Brain microvascular endothelial cell (primary cell): ENCODE measurements at places on chromosomes 5 and 9.

GRCh38 chr5:138569782-138570181 lies 5.4 kb downstream of the HSPA9 start:
- no peak for DNase-seq

GRCh38 chr5:64161420-64161819 lies 4.2 kb upstream of the RNF180 start:
- no peak for DNase-seq

GRCh38 chr9:75695921-75696320 lies 194.6 kb upstream of the PCSK5 start:
- DNase-seq: no peak

DNA sequence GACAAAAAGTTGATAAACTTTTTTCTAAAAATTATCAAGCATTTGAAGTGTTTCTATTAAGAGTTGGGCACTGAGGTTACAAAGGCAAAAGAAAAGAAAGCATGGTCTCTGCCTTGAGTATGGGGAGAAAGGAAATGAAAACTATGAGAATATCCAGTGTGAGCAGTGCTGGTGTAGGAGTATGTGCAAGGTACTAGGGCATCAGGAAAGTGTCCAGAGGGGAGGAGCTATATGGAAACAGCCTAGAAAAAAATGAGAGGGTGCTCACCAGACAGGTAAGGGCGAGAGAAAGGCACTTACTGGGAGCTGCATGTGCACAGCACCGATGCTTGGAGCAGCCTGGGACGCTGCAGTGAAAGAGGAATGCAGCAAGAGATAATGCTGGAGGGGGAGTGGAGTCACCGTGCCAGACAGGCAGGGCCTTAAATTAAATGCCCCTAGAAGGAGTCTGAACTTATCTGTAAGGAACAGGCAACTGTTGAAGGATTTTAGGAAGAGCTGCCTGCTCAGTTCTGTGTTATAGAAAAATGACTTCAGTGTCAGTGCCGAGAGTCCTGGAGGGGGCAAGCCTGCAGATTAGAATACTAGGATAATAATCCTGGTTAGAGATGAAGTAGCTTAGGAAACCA lies 14.0 kb downstream of the MCC start:
- no peak for DNase-seq

GRCh38 chr5:81948349-81948748 lies 23.5 kb upstream of the ATG10 start:
- DNase-seq: no peak

DNA sequence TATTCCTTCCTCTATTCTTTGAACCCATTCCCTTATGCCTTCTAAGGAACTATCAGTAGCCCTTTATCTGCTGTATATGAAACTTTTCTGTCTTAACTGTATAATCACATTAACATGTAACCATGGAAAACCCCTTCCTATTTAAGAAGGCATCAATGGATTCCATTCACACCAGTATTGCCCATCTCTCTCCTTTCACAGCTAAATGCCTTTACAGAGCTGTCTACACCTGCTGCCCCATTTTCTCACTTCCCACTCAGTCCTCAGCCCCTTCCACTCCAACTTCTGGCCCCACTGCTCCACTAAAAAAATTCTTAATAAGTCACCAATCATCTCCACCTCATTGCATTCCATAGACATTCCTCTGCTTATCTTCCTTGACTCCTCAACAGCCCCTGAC lies 50.8 kb downstream of the SEC61B start:
- no peak for DNase-seq

GRCh38 chr9:24738421-24738961 lies 192.8 kb upstream of the IZUMO3 start:
- DNase-seq: no peak

DNA sequence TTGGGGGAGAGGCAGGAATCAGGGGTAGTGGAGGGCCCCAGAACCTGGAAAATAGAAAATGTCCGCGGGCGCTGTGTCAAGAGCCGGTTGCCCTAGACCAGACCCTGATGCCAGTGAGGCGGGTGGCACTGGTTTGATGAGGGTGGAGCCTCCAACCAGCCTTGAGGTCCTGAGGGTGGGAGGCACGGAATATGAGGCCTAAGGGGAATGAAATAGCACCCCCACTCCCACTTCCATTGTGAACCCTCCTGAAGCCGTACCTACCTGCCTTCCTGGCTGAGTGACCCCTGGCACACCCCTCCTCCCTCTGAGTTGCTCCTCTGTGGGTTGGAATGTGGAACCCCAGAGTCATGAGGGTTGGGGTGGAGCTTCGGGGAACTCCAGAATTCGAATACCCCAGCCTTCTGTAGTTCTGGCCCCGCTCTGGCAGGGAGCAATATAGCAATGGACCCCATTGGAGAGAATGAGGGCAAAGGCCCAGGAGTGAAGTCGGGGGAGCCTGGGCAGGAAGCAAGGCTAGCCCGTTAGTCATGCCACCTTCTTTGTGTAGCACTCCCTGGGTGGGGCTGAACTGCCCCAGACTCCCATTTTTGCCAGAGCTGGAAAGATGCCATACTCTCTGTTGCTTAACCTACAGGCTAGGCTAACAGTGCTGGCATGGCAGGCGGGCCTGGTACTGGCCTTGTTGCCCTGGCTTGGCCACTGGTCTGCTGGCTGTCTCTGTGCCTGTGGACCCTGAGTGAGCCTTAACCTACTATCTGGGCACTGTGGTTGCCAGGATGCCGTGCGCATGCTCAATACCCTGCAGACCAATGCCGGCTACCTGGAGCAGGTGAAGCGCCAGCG lies 1.0 kb downstream of the FPGS start:
- DNase-seq: no peak

DNA sequence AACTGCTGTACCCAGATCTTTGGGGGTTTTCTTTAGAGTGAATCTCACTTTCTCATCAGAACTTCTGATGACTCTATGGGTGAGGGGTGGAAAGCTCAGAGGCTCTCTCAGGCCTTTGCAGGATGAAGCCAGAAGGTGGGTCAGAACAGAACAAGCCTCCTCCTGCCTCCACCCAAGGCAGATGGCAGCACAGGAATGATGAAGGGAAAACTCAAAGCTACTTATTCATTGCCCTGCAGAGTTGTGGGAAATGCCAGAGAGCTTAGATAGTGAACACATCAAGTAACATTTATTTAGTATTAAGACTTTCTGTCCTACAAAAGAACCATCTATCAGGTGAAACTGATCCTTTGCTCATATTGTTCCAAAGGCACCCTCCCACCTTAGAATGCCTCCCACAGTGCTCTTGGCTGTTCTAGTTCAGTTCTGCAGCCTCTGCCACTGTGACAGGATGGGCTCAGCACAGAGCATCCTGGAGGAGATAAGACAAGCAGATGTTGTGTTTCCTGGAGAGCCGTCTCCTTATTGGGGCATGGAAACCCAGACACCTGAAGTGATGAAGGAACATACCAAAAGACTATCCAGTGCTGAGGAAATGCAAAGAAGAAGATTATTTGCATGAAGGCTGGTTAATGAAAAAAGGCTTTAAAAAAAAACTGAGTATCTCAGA lies 146.6 kb downstream of the ADAMTS12 start:
- no peak for DNase-seq

DNA sequence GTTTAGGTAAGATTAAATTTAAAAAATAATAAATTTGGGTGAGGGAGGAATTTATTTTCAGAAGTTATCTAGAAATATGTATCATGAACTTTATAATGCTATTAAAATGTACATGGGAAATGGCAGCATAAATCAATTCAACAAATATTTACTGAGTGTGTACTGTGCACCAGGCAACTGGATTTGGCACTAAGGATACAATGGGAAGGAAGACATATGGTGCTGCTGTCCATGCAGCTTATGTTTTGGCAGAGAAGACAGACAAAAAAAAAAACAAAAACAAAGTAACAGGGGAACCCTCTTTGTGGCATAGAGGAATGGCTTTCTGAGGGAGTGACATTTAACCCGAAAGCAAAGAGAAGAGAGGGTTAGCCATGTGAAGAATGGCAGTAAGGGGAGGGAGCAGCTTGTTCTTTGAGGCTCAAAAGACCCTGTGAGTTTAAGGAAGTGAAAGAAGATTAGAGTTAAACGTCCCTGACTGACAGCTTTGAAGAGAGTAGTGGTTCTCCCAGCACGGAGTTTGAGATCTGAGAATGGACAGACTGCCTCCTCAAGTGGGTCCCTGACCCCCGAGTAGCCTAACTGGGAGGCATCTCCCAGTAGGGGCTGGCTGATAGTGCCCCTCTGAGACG lies 23.9 kb downstream of the CNTRL start:
- DNase-seq: no peak

- no peak for DNase-seq
These were observed 18.1 kb downstream of the GCNT4 start for GRCh38 chr5:75034137-75034739.

DNA sequence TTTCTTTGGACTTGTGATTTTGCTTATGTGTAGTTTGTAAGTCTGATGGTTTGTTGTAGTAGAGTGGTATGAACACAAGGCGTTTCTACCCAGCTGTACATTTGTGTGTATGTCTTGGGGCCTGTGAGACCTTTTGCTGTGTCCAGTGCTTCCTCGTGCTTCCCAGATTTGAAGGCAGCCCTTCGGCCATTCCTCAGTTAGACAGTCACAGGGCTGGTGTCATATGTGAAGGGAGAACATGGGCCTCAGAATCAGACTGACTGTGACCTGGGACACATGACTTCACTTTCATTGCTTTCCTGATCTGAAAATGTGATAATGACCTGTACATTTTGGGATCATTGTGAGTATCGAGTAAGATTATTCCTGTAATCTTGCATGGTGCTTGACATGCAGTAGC lies 140.0 kb downstream of the TRIO start:
- DNase-seq: no peak

GRCh38 chr9:34496149-34496712 lies 26.6 kb downstream of the ENHO start:
- no peak for DNase-seq

GRCh38 chr5:139147483-139148087 lies 50.6 kb downstream of the SIL1 start:
- DNase-seq: no peak

DNA sequence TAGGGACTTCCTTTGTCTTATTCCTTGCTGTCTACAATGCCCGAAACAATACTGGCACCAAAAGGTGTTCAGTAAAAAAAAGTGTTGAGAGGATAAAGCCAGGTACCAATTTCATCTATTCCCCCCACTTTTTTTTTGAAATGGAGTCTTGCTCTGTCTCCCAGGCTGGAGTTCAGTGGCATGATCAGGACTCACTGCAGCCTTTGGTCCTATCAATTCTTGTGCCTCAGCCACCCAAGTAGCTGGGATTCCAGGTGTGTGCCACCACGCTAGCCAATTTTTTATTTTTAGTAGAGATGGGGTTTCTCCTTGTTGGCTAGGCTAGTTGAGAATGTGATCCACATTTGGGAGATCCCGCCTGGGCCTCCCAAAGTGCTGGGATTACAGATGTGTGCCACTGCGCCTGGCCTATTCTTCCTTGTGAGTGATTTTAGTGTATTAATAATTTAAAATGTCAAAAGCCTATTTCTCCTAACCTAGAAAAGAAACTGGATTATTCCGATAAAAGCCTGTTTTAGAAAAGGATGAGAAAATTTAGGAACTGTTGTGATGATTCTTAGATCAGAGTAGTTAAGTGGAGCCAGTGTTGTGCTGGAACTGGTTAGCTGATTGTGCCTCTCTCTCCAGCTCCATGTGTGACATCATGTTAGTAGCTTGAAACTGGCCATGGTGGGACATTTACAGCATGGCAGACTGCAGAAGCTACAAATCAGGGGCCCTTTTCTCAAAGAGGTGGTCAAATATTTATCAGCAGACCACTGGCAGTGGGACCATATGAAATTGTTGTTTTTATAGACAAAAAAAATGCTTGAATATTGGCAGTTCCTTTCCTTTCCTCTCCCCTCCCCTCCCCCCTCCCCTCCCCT lies 14.3 kb downstream of the CDC42SE2 start:
- DNase-seq: no peak

DNA sequence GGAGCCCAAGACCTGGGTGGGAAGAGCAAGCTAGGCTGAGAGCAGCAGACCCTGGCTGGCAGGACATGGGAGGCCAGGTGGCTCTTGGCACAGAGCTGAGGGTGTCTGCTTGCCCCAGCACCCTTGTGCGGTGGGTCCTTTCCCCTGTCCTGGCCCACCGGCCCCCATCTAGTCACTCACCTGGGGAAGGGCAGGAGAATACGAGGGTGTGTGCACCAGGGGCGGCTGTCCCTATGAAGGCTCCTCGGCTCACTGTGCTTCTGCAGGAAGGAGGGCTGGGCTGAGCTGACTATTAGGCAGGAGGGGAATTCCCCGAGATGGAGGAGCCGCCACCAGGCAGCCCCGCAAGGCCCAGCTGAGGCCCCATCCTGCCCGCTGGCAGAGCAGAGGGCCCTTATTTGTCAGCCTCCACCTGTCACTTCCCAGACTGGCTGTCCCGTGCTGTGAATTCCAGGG lies 6.1 kb upstream of the TNIP1 start:
- no peak for DNase-seq

GRCh38 chr5:91098541-91098940 lies 284.6 kb downstream of the ARRDC3 start:
- DNase-seq: no peak
